HepG2 (cell line): ENCODE measurements at places on chromosomes 5 and 9. TPM values are rescaled to one million over a fixed set of nuclear protein-coding genes. Genes with fewer than 3 reads are reported as not detected.

The MSMP gene
- 0.24 and 0.49 TPM in 2 replicates for total RNA-seq

The HAVCR1 gene
- 0.77 and 0.93 TPM in 2 replicates for total RNA-seq

The SPIN1 gene
- 24.3 and 38.4 TPM in 2 replicates for total RNA-seq

The HAPLN1 gene
- total RNA-seq: not detected in 2 replicates

The NME5 gene
- 0.18 and 0.39 TPM in 2 replicates for total RNA-seq

The ACOT12 gene
- total RNA-seq: not detected in 2 replicates

The OR1L6 gene
- total RNA-seq: not detected in 2 replicates

The SPINK4 gene
- total RNA-seq: 0.53 and 0.98 TPM in 2 replicates

The IL5 gene
- total RNA-seq: not detected in 2 replicates

The ADAMTSL1 gene
- not detected in 2 replicates for total RNA-seq

The MARCHF11 gene
- not detected in 2 replicates for total RNA-seq

The CSF2 gene
- total RNA-seq: not detected in 2 replicates

The CDX1 gene
- total RNA-seq: not detected in 2 replicates

The POLR3G gene
- total RNA-seq: 7.3 and 11.2 TPM in 2 replicates

The UBE2D2 gene
- 109 and 118 TPM in 2 replicates for total RNA-seq

The RANBP17 gene
- total RNA-seq: not detected in 2 replicates

The RNF224 gene
- 0.09 and 0.10 TPM in 2 replicates for total RNA-seq

The FGF10 gene
- not detected in 2 replicates for total RNA-seq

The KCNV2 gene
- not detected in 2 replicates for total RNA-seq

The C5orf58 gene
- total RNA-seq: not detected in 2 replicates

The C5 gene
- total RNA-seq: 29.8 and 57.6 TPM in 2 replicates

The BARHL1 gene
- not detected in 2 replicates for total RNA-seq

The CCL27 gene
- not detected in 2 replicates for total RNA-seq

The OGN gene
- total RNA-seq: not detected in 2 replicates

The LHX2 gene
- not detected in 2 replicates for total RNA-seq

The SLC46A2 gene
- total RNA-seq: not detected in 2 replicates

The MUSK gene
- total RNA-seq: not detected in 2 replicates

The NPR3 gene
- total RNA-seq: not detected in 2 replicates
